ENCODE measurements at places on chromosomes 4 and X.

DNA sequence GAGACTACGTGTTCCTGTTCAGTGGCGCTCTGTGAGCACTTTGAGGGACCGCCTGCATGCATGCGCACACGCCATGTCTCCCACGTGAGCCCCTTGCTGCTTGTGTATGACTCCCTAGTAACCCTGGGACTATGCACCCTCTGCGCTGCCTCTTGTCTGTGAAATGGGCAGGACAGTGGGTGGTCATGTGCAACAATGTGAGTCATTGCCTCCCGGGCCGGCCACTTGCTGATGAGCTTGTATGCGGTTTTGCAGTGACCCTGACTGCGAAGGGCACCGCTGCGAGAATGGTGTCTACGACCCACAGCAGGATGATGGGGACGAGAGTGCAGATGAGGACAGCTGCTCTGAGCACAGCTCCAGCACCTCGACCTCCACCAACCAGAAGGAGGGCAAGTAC lies 61.4 kb downstream of the TNIP2 start:
- DNase-seq, result no peak

GRCh38 chrX:93420525-93421082 lies 252.8 kb downstream of the NAP1L3 start:
- no peak for DNase-seq

DNA sequence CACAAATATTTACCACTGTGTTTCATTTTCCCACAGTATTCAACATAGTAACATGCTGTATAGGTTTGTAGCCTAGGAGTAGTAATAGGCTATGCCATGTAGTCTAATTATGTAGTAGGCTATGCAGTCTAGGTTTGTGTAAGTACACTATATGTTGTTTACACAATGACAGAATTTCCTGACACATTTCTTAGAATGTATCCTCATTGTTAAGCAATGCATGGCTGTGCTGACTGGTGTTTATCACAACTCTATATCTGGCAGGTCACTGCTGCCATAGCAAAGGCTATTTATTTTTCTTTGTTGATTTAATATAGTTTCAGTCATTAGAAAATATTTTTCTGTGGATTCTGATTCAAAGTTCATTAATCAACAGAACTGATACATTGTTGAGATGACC lies 108.3 kb upstream of the TEX13A start:
- no peak for DNase-seq

DNA sequence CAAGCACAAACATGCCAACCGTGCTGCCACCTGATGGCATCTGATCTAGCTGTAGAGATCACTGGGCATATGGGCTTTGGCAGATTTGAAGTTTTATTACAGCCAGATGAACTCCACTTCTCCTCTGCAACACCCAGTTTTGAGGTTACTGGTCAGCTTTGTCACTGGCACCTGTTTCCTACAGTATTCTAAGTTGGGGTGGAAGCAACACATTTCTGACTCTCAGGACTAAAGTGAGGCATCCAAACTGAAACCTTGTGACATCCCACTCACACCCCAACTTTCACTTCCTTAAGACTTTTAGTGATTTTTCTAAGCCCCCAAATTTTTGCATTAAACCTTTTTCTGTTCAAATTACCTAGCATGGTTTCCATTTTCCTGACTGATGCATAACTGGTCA lies 115.1 kb upstream of the PCDH18 start:
- no peak for DNase-seq

- no peak for DNase-seq
Observed at GRCh38 chr4:95017305-95018064, 259.7 kb downstream of the BMPR1B start.

DNA sequence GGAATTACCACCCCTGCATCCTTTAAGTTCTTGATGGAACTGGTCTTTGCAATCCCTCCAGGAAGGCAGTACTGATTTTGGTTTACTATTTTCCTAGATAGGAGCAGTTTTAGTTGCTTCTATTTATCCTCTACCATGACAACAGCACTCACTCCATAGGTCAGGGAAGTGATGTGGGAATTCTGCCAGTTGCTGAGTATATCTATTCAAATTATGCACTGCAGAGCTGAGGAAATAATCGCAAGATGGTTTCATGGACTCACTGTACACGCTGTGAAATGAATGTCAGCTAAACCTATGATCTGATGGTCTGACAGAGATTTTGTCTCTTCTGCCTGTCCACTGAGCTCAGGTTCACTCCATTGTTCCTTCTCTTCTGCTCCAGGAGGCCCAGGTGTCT lies 135.8 kb downstream of the FAAH2 start:
- DNase-seq, result no peak

DNA sequence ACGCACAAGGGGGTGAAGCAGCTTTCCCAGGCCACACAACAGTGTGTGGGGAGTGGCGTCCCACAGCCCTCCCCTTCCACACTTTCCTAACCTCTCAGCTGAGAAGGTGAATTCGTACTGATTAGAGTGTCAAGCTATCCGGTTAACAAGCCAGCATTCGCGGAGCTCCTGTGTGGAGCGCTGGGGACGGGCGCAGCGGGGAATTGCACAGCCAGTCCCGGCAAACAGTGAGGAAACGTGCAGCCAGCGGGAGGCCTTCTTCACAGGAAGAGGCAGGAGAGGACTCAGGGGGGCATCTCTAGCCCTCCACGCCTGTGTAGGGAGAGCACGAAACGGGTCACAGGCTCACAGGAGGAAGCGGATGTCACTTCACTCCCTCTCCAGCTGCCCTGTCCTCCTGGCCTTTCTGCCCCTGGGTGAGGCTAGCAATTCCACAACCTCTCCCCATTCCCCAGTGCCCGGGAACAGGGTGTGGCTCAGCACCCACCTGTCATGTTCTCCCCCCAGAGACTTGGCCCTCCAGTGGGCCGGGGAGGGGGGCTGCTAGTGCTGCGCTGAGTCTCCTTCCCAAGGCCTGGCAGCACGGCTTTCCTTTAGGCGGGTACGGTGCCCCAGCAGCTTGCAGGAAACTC lies 117.3 kb downstream of the CPZ start:
- DNase-seq, result no peak

DNA sequence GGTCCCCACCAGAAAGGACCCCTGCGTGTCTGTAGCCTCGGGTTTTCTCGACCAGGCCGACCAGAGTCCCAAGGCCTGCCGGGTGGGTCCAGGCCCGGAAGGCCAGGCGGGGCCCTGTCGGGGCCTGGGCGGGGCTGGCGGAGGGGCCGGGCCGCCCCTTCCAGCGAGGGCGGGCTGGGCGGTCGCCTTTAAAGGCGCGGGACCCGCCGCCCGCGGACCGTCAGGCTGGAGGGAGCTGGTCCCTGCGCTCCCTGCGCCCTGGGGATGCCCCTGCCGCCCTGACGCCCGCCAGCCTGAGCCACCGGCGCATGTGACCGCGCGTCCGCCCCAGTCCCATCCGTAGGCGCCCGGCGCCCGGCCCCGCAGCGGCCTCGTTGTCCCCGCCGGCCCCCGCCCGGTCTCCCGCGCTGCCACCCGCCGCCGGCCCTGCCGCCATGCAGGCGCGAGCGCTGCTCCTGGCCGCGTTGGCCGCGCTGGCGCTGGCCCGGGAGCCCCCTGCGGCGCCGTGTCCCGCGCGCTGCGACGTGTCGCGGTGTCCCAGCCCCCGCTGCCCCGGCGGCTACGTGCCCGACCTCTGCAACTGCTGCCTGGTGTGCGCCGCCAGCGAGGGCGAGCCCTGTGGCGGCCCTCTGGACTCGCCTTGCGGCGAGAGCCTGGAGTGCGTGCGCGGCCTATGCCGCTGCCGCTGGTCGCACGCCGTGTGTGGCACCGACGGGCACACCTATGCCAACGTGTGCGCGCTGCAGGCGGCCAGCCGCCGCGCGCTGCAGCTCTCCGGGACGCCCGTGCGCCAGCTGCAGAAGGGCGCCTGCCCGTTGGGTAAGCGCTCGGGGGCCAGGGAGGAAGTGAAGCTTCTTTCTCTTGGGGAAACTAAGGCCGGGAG lies at the start of gene HTRA3:
HTRA3 (plus strand) TSS at position 220 of the 883 bp plus-strand sequence; CDS start at position 435, 215 bp downstream.
- no peak for DNase-seq

GRCh38 chr4:129603241-129603931 lies 507.4 kb downstream of the C4orf33 start:
- no peak for DNase-seq

DNA sequence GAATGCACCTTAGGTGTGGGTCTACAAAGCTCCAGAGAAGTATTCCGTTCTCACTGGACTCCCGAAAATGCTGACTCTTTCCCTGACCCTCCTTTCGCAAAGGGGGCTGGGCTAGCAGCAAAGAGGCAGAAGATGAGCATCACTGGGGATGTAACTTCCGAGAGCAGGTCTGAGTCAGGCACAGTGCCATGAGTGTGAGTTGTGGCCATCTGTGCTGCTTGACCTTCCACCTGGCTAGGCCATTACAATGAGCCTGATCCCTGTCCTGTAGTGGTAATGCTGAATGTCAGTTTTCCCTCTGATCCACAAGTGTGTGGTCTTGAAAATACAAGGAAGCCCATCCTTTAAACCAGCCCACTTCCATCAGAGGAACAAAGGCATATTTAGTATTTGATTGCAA lies 479.4 kb downstream of the AFF2 start:
- no peak for DNase-seq

- no peak for DNase-seq
Observed at GRCh38 chr4:187128976-187129375, 405.3 kb upstream of the FAT1 start.

DNA sequence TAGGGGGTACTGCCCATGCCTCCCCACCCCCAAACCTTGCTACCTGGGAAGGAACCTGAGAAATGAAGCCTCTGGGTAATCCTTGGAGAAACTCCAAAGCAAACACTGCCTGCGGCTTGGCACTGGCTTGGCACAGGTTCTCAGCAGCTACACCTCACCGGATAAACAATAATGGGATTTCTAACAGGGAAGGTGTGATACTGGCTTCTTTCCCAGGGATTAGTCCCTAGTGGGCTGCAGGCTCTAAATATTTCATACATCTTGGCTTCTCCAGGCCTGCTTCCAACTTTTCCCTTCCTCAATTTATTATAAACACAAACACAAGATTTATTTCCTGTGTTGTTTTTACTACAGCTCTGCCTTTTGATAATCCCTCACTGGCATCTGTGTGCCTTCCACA lies 12.5 kb downstream of the SEC24D start:
- DNase-seq, result no peak

- no peak for DNase-seq
Observed at GRCh38 chrX:120794525-120794975, 81.1 kb downstream of the CT47B1 start.

GRCh38 chr4:3174371-3175338 lies 74.3 kb upstream of the MSANTD1 start:
- DNase-seq, result no peak

GRCh38 chr4:78424461-78424860 lies 127.1 kb upstream of the ANXA3 start:
- no peak for DNase-seq

- DNase-seq, result no peak
Observed at GRCh38 chr4:153001626-153002025, 65.5 kb downstream of the FHDC1 start.

DNA sequence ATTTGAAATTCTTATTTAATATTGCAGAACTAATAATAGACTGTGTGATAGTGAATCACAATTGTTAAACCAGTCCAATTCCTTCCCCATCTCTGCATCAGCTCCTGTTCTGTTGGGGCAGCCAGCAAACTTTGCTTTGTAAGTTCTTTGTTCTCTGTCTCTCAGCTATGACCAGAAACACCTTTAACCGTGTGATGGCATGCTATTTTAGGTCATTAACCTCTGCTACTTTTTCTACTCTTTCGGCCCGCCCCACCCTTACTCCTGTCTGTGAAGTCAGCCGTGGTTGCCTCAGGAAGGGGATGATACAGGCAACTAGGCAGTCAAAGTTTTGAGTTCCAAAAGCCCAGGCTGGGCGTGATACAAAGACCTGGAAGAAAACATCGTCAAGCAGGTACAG lies 51.3 kb upstream of the EGFL6 start:
- DNase-seq, result no peak

DNA sequence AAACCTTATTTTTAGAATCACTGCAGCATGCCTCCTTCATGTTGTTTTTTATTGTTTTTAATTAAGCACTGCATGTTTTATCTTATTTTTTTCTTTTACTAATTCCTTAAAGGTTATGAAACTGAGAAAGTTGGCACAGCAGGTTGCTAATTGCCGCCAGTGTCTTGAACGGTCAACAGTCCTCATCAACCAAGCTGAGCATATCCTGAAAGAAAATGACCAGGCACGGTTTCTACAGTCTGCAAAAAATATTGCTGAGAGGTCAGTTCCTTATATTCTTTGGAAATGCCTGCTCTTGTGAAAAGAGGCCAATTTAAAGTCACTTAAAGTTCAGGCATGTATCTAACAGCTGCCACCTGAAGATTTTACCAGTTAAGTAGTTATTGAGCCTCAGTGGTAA lies 76.8 kb downstream of the TEX13B start:
- no peak for DNase-seq
